ENCODE measurements at places on chromosomes 2 and 18. TPM values are rescaled to one million over a fixed set of nuclear protein-coding genes. Genes with fewer than 3 reads are reported as not detected.

The ERBB4 gene
- 7.7 TPM for total RNA-seq

The NPHP1 gene
- 6.9 TPM for total RNA-seq

The KIAA2012 gene
- not detected for total RNA-seq

The SYT4 gene
- total RNA-seq: not detected

The TSPYL6 gene
- not detected for total RNA-seq

The FSIP2 gene
- 0.06 TPM for total RNA-seq

The PNO1 gene
- 11.1 TPM for total RNA-seq

The SPDYA gene
- total RNA-seq: 0.79 TPM

The MARCHF4 gene
- total RNA-seq: 2.1 TPM

The GKN2 gene
- total RNA-seq: not detected
